ENCODE measurements at places on chromosomes 4 and X. TPM values are rescaled to one million over a fixed set of nuclear protein-coding genes. Genes with fewer than 3 reads are reported as not detected.

DNA sequence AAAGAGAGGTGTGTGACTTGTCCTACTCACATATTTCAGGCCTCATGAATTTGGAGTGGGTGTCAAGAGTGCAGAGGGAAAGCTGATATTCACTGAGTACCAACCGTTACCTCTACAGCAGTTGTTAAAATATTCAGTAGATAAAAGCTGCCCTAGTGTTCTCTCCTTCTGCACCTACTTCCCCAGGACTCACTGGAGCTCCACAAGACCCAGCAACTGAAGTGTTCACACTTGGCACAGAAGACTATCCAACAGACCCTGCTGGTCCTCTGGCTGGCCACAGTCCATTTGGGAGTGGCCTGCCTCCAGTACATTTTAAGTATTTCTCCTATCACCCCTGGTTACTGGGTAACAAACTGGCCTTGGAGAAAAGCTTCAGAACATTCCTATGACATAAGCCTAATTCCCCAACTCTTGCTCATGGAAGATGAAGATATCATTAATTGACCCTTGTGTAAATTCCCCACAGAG lies 70.8 kb downstream of the PPARGC1A start:
- H3K36me3 ChIP-seq = no peaks in the 10 kb centered on the region
- H3K27me3 ChIP-seq = no peaks in the 10 kb centered on the region
- H3K4me1 ChIP-seq = no peaks in the 10 kb centered on the region
- no peak overlapping the region for H3K27ac ChIP-seq

- H3K36me3 ChIP-seq = peaks cover 38% of the 10 kb centered on the region
- H3K27me3 ChIP-seq = no peaks in the 10 kb centered on the region
- no peak overlapping the region for H3K4me3 ChIP-seq
- no peak for DNase-seq
- H3K4me1 ChIP-seq = peaks cover 25% of the 10 kb centered on the region
These were observed 22.7 kb downstream of the KLF3 start for GRCh38 chr4:38686682-38687081.

DNA sequence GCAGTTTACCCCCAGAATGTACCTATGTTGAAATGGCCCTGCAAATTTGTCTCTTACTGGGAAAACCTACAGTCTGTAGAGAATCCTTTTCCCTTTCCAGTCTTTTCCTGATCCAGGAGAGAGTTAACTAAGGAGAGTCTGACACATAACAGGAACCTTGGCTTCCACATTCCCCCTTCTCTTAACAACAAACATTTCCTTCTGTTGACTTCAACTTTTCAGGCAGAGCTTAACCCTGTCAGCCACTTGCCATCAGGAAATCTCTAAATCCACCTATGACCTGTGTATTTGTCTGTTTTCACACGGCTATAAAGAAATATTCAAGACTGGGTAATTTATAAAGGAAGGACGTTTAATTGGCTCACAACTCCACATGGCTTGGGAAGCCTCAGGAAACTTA lies 45.6 kb upstream of the GPR78 start:
- H3K4me3 ChIP-seq = no peak overlapping the region
- H3K36me3 ChIP-seq = no peaks in the 10 kb centered on the region
- no peak overlapping the region for H3K27ac ChIP-seq
- DNase-seq = no peak
- H3K27me3 ChIP-seq = no peaks in the 10 kb centered on the region

GRCh38 chr4:82585690-82586435 lies 24.1 kb upstream of the TMEM150C start:
- H3K4me1 ChIP-seq = no peaks in the 10 kb centered on the region
- H3K36me3 ChIP-seq = no peaks in the 10 kb centered on the region
- no peak overlapping the region for H3K27ac ChIP-seq
- H3K4me3 ChIP-seq = no peak overlapping the region
- no peak for DNase-seq
- H3K27me3 ChIP-seq = peaks cover 11% of the 10 kb centered on the region

The HEPH gene
- total RNA-seq = not detected

- H3K27me3 ChIP-seq = peaks cover 3% of the 10 kb centered on the region
- peak within 1 kb of the TSS; percentile 87 for H3K4me3 ChIP-seq
- peaks cover 22% of the 10 kb centered on the region for H3K36me3 ChIP-seq
- peak within 1 kb of the TSS; percentile 98 for H3K27ac ChIP-seq
- H3K4me1 ChIP-seq = peaks cover 20% of the 10 kb centered on the region
These were observed at the start of gene USP11 for GRCh38 chrX:47232803-47233332. Gene USP11, plus strand, starts transcription at chrX:47233009. Its CDS starts 35 bp downstream, at chrX:47233044.

- H3K27ac ChIP-seq = no peak overlapping the region
- no peaks in the 10 kb centered on the region for H3K27me3 ChIP-seq
- no peak for DNase-seq
These were observed 33.1 kb downstream of the IL15 start for GRCh38 chr4:141669501-141669900.

DNA sequence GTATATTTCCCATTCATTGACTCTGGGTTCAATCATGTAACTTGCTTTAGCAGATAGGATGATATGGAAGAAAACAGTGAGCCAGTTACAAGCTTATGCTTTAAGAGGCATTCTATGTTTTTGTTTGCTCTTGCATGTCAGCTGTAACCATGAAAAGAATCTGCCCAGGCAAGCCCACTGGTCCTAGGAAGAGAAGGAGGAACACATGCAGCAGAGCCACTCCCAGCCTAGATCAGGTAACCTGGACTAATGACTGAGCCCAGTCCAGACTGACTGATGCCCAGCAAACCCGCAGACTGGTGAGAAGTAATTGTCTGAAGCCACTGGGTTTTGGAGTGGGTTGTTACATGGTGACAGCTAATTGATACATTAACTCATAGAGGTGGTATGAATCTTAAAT lies 167.9 kb downstream of the COL4A6 start:
- H3K4me3 ChIP-seq = no peak overlapping the region
- DNase-seq = no peak
- no peaks in the 10 kb centered on the region for H3K4me1 ChIP-seq
- H3K27ac ChIP-seq = no peak overlapping the region
- no peaks in the 10 kb centered on the region for H3K27me3 ChIP-seq

GRCh38 chr4:150224896-150225591 lies 146.8 kb downstream of the DCLK2 start:
- DNase-seq = no peak
- no peak overlapping the region for H3K4me3 ChIP-seq
- no peaks in the 10 kb centered on the region for H3K27me3 ChIP-seq
- H3K36me3 ChIP-seq = no peaks in the 10 kb centered on the region
- H3K4me1 ChIP-seq = no peaks in the 10 kb centered on the region

- no peaks in the 10 kb centered on the region for H3K27me3 ChIP-seq
- H3K4me1 ChIP-seq = no peaks in the 10 kb centered on the region
- H3K27ac ChIP-seq = no peak overlapping the region
- no peak for DNase-seq
These were observed 46.7 kb downstream of the MAOB start for GRCh38 chrX:43835559-43835958.

- H3K4me3 ChIP-seq = no peak overlapping the region
- peaks cover 12% of the 10 kb centered on the region for H3K27me3 ChIP-seq
- H3K27ac ChIP-seq = no peak overlapping the region
- H3K36me3 ChIP-seq = no peaks in the 10 kb centered on the region
These were observed 14.1 kb upstream of the TMEM154 start for GRCh38 chr4:152693871-152694270.

- no peaks in the 10 kb centered on the region for H3K27me3 ChIP-seq
- no peak overlapping the region for H3K4me3 ChIP-seq
- no peaks in the 10 kb centered on the region for H3K4me1 ChIP-seq
These were observed 186.1 kb upstream of the LNX1 start for GRCh38 chr4:53777244-53777984.

The IBSP gene
- total RNA-seq = not detected

GRCh38 chrX:134547047-134547679 lies 87.2 kb downstream of the HPRT1 start:
- H3K4me3 ChIP-seq = no peak overlapping the region
- H3K36me3 ChIP-seq = peaks cover 9% of the 10 kb centered on the region
- no peak for DNase-seq
- peaks cover 26% of the 10 kb centered on the region for H3K4me1 ChIP-seq
- H3K27ac ChIP-seq = no peak overlapping the region
- peaks cover 1% of the 10 kb centered on the region for H3K27me3 ChIP-seq

Measured in activated CD4-positive, alpha-beta T cell treated with anti-CD3 and anti-CD28 coated beads, Interleukin-2, amount 10 ng/mL, durations not matched to agents 24 days and 14 days (primary cell).